ENCODE measurements at places on chromosomes 1 and 21. TPM values are rescaled to one million over a fixed set of nuclear protein-coding genes. Genes with fewer than 3 reads are reported as not detected.

The MARK1 gene
- not detected for total RNA-seq

The GPR37L1 gene
- not detected for total RNA-seq

The KRTAP12-2 gene
- not detected for total RNA-seq

The MRAP gene
- total RNA-seq = not detected

The LCK gene
- total RNA-seq = not detected

The BMP8B gene
- total RNA-seq = not detected

- DNase-seq = no peak
Observed at GRCh38 chr21:34201001-34201400, 127.6 kb downstream of the MRPS6 start.

GRCh38 chr1:6443339-6444115 lies 19.0 kb downstream of the ESPN start:
- DNase-seq = no peak

GRCh38 chr1:44251989-44252671 lies 38.9 kb downstream of the DMAP1 start:
- DNase-seq = no peak

DNA sequence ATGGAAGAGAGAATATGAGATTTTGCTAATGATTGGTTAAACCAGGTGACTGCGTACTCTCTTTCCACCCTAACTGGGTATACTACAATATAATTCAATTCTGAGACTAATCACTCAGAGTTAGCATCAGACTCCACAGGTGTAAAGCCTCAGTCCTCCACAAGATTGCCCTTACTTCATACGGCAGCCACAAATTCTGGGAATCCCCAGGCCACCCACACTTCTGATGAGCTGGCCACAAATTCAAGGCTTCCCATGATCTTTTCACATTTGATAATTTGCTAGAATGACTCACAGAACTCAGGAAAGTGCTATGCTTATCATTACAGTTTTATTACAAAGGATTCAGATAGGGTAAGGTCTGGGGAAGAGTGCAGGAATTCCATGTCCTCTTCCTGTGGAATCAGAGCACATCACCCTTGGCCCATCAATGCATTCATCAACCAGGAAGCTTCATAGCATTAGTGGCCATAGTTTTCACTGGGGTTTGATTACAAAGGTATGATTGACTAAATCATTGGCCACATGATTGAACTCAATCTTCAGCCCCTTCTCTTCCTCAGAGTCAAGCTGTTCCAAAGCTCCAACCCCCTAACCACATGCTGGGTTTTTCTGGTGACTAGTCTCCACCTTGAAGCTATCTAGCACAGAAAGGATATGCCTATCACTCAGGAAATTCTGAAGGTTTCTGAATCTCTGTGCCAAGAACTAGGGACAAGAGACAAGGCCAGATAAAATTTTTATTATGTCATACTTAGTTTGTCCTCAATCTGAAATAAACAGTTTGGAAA lies 131.7 kb downstream of the HHIPL2 start:
- peak; percentile 64 for DNase-seq

DNA sequence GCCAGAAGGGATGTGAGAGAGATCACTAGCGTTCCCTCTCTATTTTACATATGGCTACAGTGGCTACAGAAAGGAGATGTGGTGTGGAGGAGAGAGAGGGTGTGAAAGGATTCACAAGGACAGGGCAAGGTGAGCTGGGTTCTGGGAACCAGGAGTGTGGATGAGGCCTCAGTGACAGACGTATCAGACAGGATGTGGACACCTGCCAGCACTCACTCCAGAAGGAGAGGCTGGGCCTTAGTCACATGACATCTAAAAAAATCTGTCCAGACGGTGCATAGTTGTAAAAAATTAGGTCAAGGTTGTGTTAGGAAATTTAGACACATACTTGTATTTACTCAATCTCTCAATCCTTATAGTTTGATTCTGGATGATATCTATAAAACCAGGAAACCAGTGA lies 10.6 kb downstream of the TRIM67 start:
- DNase-seq = no peak

DNA sequence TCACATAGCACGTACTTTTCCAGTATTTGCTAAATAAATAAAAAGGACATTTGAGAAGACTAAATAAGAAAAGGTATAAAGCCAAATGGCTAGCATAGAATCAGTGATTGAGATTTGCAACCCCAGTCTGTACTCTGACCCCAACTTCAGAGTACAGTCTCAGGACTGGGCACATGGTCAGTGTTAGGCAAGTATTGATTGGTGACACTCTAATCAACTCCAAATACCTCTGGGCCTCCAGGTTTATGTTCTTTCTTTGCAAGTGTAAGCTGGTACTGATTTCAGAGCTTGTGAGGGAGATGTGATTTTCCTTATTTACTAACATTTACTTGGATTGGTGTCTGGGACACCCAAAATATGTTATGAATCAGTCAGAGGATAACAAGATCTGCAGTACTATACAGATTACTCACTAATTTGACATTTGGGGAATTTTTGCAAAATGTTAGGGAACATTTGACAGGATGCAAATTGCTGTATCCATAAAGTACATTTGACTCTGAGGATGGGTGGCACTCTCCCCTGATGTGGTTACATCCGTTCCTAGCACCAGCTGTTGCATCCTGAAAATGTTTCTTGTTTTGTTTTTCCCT lies 34.2 kb downstream of the LMO4 start:
- DNase-seq = peak; percentile 14

- DNase-seq = no peak
Observed at GRCh38 chr1:12272770-12273169, 42.9 kb downstream of the VPS13D start.

DNA sequence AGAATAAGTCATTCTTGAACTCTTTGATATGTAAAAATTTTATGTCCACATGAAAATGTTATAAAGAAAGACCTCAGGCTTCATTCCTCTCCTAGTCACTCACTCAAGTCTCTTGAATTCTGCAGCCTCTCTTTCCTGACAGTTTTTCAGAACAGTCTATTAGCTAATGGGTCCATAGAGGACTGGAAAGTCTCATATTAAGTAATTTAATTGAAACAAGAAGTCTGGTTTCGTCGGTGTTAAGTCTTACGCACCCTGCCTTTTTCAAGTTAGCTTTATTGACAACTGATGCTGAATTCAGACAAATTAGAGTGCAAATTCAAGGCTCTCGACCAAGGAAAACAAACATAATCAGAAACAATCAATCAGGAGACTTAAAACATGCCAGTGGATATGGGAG lies 105.8 kb downstream of the GREM2 start:
- DNase-seq = no peak

GRCh38 chr1:77143529-77144121 lies 75.6 kb downstream of the PIGK start:
- peak; percentile 1 for DNase-seq

- DNase-seq = peak; percentile 33
Observed at GRCh38 chr1:206435445-206435844, 34.8 kb upstream of the IKBKE start.

- no peak for DNase-seq
Observed at GRCh38 chr1:42937836-42938644, 20.6 kb downstream of the SLC2A1 start.

DNA sequence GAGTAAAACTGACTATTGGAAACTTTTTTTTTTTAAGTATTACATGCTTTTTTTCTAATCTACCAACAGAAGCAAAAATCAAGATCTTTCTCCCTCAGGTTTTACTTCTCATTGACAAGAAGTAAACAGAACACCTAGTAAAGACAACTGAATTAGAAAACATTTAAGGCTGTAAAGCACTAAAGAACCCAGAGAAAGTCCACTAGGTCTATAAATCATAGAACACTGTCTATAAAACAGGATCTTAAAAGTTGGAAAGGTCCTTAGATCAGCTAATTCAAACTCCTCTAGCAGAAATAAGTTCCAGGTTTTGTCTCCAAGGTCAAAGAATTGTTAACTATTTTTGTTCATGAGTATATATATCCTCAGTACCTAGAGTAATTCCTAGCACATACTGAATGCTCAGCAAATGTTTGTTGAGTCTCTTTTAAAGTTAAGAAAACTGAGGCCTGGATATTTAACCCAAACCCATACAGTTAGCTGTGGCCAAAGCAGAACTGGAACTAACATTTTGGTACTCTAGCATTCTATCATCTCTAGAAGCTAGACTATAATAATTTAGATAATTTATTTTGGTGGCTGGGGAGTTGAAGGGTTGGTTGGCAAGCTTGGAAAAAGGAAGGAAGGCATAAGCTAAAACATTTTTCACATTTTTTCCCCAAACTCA lies 3.0 kb downstream of the EPS15 start:
- no peak for DNase-seq

DNA sequence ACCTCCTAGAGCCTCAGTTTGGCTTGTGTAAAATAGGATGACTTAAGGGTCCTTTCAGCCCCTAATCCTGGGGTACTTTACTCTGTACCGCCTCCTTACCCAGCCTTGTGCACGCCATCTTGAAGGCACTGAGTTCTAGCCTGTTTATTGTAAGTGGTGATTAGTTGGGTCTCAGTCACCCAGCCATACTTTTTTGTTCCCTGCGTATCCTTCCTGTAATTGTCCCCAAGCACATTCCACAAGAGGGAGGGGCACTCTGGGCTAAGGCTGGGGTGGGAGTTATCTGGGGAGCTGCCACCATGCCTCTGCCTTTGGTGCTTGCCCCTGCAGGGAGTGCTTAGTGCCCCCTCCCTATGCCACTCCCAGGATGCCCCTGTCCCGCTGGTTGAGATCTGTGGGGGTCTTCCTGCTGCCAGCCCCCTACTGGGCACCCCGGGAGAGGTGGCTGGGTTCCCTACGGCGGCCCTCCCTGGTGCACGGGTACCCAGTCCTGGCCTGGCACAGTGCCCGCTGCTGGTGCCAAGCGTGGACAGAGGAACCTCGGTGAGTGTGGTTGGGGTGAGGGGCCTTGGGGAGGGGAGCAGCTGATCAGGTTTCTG lies 856 bp downstream of the FDPS start:
- no peak for DNase-seq

GRCh38 chr1:40838045-40838979 lies 23.9 kb downstream of the CITED4 start:
- DNase-seq = no peak

DNA sequence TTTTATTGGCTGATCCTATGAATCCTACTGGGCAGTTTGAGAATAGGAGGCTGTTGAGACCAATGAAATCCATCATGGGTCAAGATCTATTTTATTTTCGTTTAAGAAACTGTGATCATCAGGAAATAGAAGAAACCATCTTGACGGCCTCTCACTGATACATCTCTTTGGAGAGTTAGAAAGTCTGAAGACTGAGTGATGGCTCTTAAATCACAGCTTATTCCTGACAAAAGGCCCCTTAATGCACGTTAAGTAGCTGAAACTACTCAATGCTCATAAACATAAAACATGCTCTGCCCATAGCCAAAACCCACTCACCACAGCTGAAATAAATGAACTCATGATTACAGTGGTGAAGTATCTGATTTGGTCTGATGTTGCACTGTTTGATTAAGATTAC lies 784.5 kb upstream of the NEGR1 start:
- no peak for DNase-seq

GRCh38 chr21:36785615-36786014 lies 86.7 kb downstream of the SIM2 start:
- peak; percentile 25 for DNase-seq

GRCh38 chr21:27534206-27534605 lies 567.3 kb upstream of the ADAMTS5 start:
- no peak for DNase-seq

- DNase-seq = peak; percentile 79
Observed at GRCh38 chr1:74652711-74653139, 20.9 kb downstream of the ERICH3 start.

DNA sequence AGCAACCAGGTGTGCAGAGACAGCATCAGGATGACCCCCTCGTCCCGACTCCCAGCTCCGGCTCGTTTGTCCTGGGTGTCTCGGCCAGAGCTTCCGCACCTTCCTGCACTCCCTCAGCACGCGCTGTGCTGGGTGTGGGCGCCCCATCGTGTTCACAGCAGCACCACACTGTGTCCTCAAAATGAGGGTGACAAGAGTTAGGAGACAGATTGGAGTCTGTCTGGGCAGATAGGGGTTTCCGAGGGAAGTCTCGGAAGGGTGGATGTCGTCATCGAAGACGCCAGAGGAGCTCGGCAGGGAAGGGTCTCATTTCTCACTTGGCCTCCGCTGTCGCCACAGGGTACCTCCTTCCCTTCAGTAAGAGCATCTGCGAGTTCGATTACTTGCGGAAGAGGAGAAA lies 4.1 kb downstream of the CCDC27 start:
- DNase-seq = no peak

Data from IMR-90 (cell line).